HS-5 (cell line): ENCODE measurements at places on chromosomes 11 and 22.
A peak's percentile ranks its signal among the peaks of the same experiment; 100 is the strongest.

- no peak for DNase-seq
These were observed 10.1 kb upstream of the RPS3 start for GRCh38 chr11:75389276-75389605.

DNA sequence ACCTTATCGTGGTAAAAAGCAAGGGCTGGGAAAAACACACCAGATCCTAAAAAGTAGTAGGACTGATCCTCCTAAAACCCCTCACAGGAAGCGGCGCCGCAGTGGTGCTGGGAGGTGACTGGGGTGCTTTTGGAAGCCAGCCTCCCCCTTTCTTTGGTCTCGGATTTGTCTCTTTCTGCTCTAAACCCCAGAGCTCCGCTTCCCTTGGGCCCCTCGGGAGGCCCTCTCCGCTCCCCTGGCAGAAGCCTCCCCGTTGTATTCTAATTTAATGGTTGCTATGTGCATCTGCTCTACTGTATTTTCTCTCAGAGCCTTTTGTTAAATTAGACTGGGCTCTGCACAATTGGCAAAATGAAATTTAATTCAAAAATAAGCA is 587.7 kb downstream of the OPCML start:
- no peak for DNase-seq

DNA sequence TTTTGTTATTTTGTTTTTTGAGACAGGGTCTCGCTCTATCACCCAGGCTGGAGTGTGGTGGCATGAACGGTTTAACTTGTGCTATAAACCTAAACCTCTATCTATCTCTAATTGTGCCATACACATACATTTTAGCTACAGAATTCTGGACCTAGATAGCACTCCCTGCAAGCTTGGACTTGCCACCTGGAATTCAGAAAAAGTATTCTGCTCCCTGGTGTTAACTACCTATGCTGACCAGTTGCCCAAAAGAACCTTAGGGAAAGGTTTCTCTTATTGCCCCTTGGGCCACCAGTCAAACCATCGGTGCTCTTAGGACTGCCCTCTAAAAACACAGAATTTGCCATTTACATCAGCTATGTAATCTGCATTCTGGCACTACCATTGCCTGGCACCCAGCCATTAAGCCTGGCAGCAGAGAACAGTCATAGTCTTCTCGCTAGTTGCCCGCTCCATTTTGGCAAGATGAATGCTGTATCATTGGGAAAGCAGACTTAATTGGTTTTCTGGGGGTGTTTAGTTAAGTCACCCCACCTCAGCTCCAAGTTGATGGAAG is 55.3 kb downstream of the ETS1 start:
- no peak for DNase-seq

DNA sequence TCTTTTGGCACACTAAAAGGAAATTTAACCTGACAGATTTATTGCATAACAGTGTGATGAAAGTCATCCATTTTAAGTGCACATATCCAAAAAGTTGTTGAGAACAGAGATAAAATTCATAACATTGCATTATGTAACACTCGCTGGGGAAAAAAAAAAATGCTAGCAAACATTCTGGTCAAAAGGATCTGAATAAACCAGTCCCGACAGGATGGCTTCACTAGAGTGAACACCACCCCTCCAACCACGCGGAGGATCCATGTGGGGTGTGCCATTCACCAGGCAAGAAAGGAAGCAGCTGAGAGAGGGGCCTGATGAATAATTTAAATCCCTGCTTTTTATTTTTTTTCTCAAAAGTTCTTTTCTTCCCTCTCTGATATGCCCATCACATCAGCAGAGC is 258.7 kb downstream of the DCDC1 start:
- no peak for DNase-seq

- DNase-seq: peak; percentile 53
These were observed 14.8 kb upstream of the CARD10 start for GRCh38 chr22:37533995-37534394.

DNA sequence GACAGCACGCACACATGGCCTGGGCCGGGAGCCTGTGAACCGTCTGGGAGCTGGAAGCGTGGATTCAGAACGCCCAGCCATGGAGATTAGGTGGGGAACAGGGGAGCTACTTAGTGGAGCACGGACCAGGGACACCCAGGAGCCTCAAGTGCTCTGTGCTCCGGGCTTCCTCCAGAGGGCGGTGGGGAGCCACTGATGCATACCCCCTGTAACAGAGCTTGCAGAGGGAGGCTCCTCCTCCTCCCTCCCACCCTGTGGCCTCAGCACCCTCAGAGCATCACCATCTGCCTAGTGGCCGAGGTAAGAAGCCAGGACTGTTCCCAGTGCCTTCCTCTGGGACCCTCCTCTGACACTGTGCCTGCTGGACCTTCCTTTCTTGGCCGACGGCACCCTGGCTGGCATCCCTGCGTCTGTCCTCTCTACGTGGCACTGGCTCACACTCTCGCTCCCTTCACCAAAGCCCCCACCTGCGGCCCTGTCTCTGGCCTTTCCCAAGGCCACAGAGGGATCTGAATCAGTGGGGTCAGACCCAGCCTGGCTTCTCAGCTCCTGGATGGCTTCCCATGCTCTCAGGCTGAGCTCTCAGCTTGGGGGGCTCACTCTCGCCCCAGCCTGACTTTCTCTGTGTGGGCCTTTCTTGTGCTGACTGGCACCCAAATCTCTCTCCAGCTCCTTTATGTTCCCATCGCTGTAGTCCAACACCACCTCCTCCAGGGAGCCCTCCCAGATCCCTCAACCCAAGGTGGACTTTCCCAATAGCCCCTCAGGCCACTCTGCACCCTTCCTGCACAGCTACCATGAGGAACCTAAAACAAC is 780.9 kb downstream of the BRD1 start:
- no peak for DNase-seq

- no peak for DNase-seq
These were observed at the start of gene LMF2 for GRCh38 chr22:50507421-50507990. Gene LMF2, minus strand, starts transcription at chr22:50507702. Its CDS starts 27 bp downstream, at chr22:50507675.

DNA sequence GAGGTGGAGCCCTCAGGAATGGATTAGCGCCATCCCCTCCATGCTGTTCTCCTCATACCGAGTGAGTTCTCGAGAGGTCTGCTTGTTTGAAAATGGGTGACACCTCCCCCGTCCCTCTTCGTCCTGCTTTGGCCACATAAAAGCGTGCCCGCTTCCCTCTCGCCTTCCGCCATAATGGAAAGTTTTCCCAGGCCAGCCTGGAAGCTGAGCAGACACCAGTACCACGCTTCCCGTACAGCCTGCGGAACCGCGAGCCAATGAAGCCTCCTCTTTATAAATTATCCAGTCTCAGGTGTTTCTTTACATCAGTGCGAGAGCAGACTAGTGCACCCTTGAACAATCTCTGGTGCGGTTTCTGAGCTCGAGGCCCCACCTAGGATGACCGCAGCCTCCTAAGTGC is 12.8 kb downstream of the ALG12 start:
- no peak for DNase-seq

DNA sequence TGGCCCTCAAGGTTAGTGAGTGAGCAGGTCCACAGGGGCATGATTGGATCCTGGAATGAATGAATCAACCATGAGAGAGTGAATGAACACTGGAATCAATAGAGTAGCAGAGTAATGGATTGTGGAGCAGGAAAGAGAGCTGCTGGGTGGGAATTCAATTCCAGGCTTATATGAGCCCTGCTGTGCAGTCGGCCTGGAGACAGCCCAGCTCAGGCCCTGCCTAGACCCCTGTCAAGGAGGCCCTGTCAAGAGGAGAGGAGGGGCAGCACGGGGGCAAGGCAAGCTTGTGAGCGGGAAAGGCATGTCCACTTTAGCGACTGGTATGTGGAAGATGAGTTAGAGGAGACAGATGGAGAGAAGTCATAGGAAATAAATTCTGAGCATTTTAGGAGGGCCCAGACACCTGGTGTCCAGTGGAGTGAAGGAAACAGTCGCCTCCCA is 1.3 kb upstream of the FOLR1 start:
- no peak for DNase-seq

DNA sequence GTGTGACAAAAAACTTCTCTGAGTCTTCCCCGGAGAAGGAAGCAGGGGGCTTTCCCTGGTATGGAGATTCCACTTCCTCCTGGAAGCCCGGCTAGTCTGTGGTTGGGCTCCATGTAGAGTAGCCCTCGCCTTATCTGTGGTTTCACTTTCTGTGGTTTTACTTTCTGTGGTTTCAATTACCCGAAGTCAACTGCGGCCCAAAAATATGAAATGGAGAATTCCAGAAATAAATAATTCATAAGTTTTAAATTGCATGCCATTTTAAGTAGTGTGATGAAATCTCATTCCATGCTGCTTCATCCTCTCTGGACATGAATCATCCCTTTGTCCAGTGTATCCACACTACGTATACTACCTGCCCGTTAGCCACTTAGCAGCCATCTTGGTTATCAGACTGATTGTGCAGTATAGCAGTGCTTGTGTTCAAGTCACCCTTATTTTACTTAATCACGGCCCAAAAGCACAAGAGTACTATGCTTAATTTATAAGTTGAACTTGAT is 275.0 kb upstream of the SESN3 start:
- no peak for DNase-seq

DNA sequence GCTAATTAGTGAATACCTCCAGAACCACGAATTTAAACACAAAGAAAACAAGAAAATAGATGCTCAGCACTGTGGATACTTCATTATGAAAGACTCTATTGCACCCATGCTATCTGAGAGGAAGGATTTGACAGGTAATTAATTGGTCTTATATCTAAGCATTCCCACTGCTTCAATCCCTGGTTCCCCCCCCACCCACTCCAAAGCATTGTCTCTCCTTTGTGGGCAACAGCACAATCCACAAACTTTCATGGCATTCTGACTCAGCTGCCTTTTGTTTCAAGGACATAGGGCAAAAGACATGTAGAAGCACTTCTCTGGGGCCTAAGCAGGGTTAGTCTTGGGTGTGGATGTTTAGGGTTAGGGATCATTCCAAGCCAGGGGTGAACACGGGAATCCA is 551.4 kb downstream of the BUD13 start:
- no peak for DNase-seq

DNA sequence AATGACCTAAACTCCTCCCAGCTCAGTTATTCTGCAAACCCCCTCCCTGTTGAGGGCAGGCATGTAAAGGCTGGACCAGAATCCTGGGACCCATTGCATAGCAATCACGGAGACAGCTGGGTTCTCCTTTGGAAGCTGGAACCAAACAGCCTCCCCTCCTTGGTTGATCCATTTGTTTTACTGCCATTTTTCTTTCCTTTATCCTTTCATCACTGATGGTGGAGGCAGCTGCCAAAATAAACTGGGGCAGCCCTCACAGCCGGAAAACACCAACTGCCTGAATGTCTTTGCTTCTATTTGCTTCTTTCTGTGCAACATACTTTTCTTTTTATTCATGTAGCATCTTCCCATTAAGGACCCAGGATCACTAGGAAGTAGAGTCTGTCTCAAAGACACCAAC is 150.0 kb upstream of the SYT13 start:
- DNase-seq: no peak

DNA sequence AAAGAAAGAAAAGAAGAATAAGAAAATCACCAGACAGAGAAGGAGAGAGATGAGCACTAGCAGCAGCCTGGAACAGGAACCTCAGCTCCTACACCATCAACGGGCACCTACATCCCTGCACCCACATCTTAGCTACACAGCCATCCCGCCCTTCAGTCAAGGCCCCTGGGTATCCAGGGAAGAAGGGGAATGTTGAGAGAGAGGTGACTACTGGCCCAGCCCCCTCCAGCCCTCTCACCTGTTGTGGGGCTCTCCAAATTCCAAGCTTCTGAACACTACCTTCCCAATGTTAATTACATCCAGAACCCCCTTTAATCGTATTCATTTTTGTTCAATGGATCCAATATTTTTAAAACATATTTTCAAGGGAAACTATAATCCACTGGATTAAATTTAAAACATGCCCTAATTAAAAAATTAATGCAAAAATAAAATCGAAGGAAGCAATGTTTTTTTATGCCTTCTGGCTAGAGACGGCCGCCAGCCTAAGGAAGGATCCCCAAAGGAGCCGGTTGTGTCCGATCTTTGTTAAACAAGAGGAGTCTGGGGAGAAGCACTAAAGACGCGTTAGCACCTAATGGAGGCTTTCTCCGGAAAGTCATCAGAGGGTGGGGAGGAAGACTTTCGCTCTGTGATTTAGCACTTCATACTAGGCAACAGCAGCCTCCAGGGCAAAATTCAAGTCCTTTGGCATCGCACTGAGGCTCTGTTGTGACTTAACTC is 9.5 kb downstream of the TPST2 start:
- no peak for DNase-seq

DNA sequence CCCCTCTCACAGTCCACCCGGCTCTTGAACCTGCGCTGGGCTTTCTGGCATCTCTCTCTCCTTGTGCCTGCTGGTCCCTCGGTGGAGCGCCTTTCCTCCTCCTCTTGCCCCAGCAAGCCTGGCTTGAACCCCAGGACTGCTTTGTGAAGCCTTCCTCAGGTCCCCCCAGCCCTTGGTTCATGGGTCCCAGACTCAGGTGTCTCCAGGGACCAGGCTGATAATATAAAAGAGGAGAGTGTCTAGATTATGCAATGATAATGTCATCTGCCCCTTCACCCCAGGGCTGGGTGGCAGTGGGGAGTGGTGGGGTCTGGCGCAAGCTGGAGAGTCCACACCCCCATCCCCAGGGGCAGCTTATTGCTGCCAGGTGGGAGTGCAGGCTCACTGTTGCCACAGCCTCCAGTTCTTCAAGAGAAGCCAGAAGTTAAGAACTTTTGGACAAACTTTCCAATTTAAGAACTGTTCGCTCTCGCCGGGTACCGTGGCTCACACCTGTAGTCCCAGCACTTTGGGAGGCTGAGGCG is 36.6 kb upstream of the PARVG start:
- DNase-seq: no peak

- DNase-seq: no peak
These were observed 56.8 kb upstream of the SHANK2 start for GRCh38 chr11:71309181-71309580.

DNA sequence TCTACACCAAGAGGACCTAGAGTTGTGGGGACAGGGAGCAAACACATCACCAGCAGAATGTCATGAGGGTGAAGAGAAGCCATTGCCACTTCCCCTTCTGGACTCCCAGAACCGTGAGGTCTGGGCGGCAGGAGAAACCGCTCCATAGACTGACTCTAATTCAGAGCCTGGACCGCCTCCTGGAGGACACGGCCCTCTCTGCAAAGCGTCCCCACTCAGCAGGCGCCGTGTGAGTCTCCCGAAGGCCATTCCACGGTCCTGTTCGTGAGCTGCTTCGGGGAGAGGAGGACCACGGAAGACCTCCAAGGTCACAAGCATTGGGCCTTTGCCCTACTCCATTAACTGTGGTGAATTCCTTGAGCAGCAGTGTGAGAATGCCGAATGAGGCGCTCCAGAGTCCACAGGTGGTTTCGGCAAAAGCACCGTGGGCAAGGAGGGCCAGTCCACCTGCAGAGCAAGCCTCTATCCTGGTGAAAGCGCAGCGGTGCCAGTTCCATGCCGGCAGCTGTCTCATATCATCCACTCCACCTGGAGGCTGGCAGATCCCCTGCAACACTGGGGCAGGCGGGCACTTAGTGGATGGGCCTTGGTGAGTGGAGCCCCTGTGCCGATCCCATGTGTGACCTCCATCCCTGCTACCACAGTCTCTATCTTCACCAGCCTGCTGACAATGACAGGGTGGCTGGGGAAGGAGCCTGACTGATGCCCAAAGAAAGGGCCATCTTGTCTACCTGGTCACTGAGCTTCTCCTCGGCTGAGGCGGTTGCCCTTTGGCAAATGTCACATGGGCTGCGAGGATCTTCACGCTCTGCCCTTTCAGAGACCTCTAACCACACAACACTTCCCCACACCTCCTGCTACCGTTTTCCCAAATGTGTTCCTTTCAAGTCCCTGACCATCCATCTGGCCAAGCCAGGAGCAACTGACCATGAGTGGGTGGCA is 7.5 kb downstream of the C11orf21 start:
- DNase-seq: no peak

GRCh38 chr11:9802291-9802861 is 138.5 kb downstream of the SWAP70 start:
- DNase-seq: peak; percentile 84
